Neural progenitor cell (in vitro differentiated cells): ENCODE measurements at places on chromosomes 12 and 14.
A peak's percentile ranks its signal among the peaks of the same experiment; 100 is the strongest.

DNA sequence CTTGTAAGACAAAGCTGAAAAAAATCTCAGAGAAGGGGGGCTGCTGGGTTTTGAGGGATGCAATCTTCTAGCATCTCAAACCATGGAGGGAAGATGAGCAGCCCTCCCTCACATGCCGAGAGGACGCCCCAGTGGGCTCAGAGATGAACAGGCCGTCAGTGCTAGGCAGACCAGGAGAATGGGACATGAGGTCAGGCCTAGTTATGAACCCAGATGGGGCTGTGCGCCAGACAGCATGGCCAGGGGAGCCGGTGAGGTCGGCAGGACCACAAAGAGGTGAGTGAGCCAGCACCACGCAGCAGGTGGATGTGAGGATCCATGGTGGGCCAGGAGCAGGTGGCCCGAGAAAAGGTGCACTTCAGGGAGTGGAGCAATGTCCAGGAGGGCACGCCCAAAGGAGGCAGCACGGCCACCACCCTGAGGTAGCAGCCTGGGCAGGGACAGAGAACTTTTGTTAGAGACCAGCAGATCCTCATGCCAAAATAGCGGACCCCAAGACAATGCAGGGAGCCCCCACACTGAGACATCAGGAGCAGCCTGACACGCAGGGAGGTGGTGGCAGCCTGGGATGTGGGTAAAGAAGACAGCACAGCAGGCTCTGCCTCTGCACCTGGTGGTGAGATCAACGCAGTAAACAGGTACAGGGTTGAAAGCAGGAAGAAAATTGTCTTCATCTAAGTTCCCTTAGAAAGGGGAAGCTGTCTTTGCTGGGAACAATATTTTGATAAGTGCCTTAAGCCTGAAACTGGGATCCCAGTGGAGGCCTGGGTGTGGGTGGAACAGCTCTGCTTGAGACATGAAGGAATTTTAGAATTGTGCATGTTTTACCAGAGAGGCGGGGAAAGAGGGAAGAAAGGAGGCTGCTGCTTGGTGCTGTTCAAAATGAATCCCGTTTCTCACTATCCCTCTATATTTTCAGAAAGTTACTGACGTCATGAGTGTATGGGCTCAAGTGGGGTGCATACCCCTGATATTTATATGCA is 17.8 kb upstream of the MCRS1 start:
- DNase-seq = no peak

DNA sequence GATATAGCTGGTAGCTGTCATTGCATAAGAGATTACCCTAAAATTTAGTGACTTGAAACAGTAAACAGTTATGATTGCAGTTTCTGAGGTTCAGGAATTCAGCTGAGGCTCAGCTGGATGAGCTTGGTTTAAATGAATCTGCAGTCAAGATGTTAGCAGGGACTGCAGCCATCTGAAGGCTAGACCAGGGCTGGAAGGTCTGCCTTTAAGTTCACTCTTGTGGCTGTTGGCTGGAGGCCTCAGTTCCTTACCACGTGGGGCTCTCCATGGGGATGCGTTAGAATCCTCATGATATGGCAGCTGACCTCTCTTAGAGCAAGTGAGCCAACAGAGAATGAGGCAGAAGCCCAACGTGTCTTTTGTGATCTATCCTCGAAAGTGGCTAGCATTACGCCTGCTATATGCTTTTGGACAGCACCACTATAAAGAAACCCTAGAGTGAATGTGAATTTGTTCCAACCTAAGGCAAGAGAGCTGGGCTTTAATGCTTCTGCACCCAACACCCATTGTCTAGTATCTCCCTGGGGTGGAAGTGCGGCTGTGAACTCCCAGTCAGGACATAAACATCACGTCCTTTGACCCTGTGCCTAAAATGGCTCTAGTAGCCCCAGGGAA is 26.0 kb downstream of the HSPB8 start:
- DNase-seq = no peak

DNA sequence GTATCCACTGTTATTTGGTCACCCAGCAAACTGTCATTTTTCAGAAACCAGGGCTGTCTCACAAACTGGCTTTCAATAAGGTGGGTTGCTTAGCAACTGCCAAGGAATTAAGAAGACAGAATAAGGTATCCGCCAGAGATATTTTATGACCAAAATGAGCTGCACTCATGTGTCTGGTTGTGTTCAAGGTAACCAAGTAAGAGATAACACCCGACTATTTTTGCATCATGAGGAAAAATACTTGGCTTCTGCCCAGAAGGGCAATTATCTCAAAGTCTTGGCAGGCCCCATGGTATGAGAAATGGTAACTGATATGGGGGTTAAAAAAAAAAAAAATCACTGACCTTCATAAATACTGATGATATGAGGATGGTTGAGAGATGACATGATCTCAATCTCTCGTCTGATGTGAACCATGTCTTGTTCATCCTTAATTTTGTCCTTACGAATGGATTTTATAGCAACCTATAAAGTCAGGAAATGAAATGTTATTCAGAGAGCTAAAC is 32.6 kb downstream of the NUAK1 start:
- no peak for DNase-seq

GRCh38 chr14:21924479-21924878 is 250.9 kb upstream of the OR4E1 start:
- peak; percentile 10 for DNase-seq

- DNase-seq = no peak
These were observed 98.1 kb upstream of the FGD4 start for GRCh38 chr12:32301216-32301615.

- no peak for DNase-seq
These were observed 87.3 kb upstream of the RMST start for GRCh38 chr12:97375310-97375709.

DNA sequence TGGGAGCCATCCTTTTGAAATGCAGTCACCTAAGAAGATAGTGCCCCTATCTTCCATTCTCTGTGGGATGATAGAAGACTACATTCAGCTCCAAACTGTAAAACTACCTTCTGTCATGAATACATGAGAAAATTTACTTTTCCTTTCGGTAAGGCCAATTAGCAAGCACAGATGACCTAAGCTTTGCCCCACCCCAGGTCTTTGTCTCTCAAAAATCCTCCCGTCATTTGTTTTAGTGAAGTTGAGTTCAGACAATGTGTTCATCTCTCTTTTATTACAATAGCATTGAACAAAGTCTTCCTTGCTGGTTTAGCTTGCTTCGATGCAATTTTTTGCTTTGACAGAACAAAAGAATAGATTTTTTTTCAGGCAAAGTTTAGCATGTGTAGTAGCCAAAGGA is 18.2 kb upstream of the FSCB start:
- no peak for DNase-seq

GRCh38 chr12:78887444-78887843 is 22.9 kb downstream of the SYT1 start:
- DNase-seq = no peak

GRCh38 chr12:64530566-64530965 is 78.6 kb downstream of the TBK1 start:
- DNase-seq = no peak

DNA sequence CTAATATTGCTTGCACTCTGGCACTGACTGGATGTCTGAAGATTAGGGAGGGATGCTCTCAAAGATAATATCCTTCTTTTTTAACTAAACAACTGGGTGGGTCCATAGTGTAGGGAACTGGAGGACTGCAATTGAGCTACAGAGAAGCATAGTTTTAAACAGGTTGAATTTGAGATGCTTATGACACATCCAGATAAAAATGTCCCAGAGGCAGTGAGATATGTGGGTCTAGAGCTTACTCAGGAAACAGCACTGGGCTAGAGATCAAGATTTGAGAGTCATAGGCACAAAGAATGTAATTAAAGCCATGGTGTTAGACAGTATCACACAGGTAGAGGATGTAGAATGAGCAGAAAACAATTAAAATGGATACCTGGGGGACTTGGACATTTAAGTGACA is 198.4 kb downstream of the NELL2 start:
- no peak for DNase-seq

DNA sequence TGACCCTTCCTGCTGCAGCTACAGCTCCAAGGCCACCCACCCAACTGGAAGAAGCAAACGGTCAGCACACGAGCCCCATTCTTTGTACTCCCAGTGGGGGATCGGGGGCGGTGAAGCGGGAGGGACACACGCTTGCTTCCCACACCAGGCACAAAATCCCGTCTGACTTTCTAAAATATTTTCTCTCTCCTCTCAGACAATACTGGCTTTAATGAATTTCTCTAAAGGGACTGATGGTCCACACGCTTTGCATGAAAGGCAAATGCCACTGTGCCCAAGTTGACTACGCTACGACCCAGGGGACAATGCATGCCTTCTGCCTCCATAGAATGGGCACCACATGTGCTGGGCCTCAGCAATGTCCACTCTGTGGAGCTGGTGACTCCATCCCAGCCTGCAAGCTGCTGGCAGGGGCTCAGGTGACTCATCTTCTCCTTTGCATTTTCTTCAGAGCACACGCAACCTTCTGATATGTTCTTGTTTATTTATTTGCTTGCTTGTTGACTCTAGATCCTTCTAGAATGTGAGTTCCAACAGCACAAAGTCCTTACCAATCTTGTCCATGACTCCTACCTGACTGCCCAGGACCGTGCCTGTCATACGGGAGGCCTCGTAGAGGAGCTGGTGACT is 15.6 kb downstream of the SYNE3 start:
- DNase-seq = no peak

GRCh38 chr14:51188566-51189185 is 51.4 kb upstream of the TMX1 start:
- no peak for DNase-seq

GRCh38 chr14:90458536-90458935 is 61.7 kb downstream of the CALM1 start:
- no peak for DNase-seq

DNA sequence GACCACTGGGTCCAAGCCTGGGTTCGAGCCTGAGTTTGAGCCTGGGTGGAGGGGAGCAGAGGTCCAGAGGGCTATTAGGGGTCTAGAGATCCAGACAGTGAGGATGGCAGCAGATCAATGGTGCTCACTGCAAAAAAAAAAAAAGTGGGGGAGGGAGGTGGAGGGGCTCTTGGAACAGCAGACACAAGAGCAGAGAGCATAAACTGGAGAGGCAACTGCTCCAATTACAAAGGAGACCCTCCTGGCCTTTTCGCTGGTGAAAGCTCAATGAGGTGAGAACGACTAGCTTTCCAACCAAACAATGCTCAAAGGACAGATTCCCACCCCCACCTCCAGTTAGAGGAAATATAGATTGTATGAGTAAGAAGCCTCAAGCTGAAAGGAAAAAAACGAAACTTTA is 124.2 kb upstream of the TSPAN8 start:
- peak; percentile 36 for DNase-seq

DNA sequence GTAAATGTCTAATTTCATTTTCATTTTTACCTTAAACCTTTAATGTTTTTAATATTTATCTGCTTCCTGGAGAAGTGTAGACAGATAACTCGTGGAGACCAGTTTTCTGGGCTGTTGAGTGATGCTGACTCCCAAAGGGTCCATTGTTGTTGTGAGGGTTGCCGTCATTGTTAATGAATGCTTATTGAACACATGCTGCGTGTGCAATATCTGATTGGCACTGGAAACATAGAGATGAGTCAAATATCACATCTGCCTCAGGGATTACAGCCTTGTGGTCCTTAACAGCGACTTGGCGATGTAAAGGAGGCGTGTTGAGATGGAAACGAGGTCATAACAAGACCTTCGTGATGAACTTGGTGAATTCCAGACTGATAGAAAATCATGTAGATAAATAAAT is 85.9 kb downstream of the FBXW8 start:
- DNase-seq = no peak

- DNase-seq = no peak
These were observed 373.0 kb downstream of the ALG10 start for GRCh38 chr12:34395056-34396005.
